ENCODE measurements at places on chromosomes 5 and 9. TPM values are rescaled to one million over a fixed set of nuclear protein-coding genes. Genes with fewer than 3 reads are reported as not detected.

MEF2C gene
- 54.2 TPM for total RNA-seq

PSAT1 gene
- 0.77 TPM for total RNA-seq

RGS7BP gene
- 3.6 TPM for total RNA-seq

PHYKPL gene
- total RNA-seq = 34.0 TPM

OTULINL gene
- 3.8 TPM for total RNA-seq

TERT gene
- total RNA-seq = not detected

MEIKIN gene
- not detected for total RNA-seq

ADAMTS6 gene
- 1.5 TPM for total RNA-seq

PTPN3 gene
- total RNA-seq = 27.4 TPM

SMU1 gene
- 14.9 TPM for total RNA-seq

HRCT1 gene
- total RNA-seq = 6.2 TPM

DNA sequence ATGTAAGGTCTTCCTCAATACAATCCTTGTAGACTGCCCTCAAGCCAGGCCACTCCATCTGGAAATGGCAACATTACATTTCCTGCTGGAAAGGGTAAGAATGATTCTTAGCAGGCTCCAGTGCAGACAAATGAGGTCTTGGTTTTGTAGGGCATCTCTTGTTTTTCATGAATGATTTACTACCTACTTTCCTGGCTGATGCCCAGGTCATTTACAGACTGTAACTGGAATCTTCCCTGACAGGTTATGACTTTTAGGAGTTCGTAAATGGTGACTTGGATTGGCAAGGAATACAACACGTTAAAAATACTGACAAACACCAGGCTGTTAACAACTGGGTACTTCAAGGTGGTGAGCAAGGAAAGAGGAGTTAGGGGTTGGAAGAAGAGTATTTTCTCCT, 510.5 kb upstream of the TNC start:
- no peak for DNase-seq

GRCh38 chr5:55485073-55485472, 49.7 kb downstream of the PLPP1 start:
- DNase-seq = no peak

DNA sequence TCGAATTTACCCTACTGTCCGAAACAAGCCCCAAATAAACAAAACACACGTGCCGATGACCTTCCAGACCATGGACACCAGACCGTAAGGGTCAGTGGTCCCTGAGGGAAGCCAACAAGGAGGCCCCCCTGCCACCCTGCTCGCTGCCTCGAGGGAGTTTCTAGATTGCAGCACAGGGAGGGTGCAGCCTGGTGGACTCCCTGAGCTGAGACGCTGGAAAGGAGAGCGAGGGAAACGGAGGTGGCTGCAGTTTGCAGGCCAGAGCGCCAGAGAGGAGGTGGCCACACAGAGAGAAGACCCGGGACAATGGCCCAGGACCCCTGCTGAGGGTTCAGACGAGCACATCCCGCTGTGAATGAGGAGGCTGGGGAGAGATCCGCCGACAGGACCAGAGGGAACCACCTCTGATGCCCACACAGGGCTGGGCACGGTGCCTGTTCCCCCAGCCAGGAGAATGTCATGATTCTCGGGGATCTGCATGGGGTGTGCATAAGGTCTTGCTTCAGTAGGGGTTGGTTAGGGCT, 48.9 kb downstream of the SLC6A3 start:
- DNase-seq = no peak

GRCh38 chr5:53161876-53162275, 52.3 kb upstream of the MOCS2 start:
- no peak for DNase-seq

DNA sequence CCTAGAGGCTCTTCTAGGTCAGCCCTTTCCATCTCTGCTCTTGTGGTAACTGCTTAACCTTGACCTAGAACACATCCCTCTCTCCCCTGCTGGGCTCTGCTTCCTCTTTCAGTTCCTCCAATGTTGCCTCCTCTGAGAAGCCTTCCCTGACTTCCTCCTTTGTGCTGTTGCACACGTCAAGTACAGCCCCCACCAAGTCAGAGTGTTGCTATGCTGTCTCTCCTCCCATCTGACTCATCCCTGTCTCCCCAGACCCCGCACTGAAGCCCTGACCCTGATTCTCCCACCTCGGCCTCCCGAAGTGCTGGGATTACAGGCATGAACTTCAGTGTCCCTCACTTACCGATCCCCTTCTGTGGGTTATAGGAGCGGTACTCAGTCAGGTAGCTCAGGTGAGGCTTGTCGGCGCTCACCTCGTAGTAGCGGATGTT, 10.4 kb upstream of the TRIM14 start:
- DNase-seq = no peak

DNA sequence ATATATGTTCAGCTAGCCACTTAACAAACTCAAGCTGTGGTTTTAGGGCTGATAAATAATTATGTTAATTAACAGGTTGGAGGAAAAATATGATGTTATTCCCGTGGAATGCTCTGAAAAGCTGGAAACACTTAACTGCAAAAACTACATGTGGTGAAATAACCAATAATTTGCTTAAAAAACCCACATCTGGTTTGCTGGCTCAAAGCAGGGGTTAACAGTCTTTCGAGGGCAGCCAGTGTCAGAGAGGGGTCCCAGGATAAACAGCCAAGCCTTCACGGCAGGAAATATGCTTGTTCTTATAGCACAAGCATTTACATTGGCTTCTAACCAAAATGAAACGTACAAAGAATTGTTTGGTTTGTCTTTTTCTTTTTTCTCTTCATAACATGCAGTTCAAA, 254.0 kb upstream of the GAS1 start:
- no peak for DNase-seq

- no peak for DNase-seq
Measured at GRCh38 chr9:2718001-2718697, 839 bp downstream of the KCNV2 start.

DNA sequence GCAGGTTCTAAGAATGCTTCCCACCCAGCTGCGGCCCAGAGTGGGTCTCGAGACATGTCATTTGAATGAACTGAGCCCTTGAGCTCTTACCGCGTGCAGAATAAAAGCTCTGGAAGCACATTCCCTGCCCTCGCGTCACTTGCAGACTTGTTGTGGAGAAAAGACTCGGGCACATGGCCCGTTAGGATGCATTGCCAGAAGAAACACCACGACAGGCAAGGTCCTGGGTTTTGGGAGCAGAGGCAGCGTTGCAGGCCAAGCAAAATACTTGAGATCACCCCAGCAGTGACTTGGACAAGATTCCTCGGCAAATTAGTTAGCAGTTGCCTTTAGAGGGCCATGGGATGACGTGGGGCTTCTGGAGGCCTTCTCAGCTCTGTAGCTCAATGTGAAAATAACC, 170.8 kb upstream of the MSX2 start:
- no peak for DNase-seq

DNA sequence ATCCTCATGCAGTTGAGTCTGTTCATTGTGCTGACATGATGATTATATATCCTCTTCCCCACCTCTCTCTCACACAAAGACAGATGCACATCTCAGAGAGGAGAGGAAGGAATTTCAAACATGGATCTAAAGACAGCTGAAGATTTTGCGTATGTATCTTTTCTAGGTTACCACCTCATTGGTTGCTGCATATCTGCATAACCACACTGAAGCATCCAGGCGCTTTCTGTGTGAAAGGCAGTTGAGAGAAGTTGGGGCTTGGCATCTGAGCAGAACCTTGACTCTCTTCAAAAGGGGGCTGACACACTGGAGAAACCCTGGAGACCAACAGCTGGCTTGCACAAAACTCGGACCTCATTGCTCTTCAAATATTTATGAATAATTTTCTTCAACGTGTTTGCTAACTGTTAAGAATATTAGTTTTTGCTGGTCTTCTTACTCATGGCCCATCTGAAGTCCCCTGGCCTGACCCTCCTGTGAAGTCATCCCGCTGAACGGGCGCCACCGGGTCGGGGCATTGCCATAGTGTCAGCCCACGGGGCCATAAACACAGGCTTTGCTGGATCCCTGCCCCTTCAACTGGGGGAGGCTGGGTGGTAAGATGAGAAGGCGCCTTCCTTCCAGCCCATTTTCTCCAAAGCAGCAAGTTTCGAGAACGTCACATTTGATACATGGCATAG, 593.2 kb upstream of the CLINT1 start:
- no peak for DNase-seq

DNA sequence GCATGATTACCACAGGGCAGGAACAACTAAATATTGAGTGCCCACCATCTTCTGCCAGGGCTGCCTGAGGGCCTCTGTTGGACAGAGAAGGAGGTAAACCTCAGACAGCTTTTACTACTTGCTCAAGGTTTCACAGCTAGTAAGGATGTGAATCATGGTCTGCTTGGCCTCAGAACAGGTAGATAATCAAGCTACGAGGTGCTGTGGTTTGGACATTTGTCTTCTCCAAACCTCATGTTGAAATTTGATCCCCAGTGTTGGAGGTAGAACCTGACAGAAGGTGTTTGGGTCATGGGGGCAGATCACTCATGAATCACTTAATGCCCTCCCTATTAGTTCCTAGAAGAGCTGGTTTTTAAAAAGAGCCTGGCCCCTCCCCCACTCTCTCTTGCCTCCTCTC, 541.2 kb upstream of the TRPC7 start:
- DNase-seq = no peak

DNA sequence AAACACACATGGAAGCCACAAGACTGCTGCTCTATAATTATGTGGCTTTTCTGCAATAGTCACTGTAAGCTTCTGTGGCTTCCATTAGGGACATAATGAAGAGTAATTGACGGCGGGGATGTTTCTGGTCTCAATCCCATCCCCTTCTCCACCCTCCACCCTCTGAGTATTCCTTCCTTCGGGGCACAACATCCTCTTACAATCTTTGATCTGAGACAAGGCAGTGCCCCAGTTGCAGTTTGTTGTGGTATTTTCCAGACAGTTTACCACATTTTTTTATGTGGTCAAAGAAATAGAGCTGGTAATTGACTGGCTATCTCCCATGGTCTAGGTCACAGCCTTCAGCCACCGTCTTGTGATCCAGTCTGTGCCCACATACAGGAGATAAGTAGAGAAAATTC, 277.7 kb downstream of the NR2F1-AS1 start:
- DNase-seq = no peak

- DNase-seq = no peak
Measured at GRCh38 chr5:149636191-149636860, 55.0 kb downstream of the ARHGEF37 start.

DNA sequence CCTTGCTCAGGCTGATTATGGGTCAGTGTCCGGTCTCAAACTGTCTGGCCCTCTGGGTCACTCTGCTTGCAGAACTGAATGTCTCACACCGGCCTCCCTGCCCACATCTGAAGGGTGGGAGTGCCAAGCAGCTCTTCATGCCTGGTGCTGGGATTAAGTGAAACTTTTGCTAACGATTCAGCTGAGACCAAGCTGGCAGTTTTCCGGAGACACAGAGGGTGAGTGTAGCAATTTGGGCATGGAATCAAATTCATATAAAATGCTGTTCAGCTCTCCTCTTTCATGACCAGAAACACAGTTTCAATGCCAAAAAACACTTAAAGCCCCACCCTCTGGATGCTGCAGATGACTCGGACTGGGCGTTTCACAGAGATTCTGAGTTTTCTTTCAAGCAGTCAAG, 207.5 kb downstream of the NXNL2 start:
- DNase-seq = no peak

DNA sequence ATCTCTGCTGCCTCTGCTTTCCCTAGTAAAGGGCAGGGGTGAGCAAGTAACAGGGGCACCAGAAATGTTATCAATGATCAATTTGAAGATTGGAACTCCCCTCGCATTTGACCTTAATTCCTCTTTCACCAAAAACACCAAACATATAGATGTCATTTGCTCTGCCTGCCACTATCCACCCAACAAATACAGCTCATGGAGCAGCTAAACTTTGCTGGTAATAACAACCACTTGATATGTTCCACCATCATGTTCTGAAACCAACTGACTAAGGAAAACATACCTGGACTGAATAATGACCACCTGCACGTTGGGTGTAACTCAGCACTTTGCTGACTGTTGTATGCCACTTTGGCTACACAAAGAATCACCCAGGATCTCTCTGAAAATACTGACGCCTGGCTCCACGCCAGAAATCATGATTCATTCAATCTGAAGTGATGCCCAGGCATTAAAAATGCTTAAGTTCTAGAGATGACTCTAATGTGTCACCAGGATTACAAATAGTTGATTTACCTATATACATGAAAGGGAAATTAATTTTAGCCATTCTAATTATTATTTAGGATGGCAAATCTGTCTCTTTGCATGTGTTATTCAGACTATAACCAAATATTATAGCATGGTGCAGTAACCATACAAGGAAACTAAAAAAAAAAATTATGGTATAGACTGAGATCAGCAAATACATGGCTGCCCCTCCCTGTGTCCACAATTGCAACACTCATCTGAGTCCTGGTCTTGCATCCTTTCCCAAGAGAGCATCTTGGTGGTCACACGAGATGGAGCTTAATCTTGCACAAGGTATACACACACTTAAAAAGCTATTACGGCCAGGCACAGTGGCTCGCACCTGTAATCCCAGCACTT, 43.1 kb upstream of the TTC39B start:
- no peak for DNase-seq

- DNase-seq = no peak
Measured at GRCh38 chr9:124726886-124727285, 44.2 kb downstream of the NR6A1 start.

- DNase-seq = no peak
Measured at GRCh38 chr9:77947651-77948050, 84.0 kb downstream of the GNAQ start.

GRCh38 chr9:92718086-92719001, 46.3 kb downstream of the BICD2 start:
- DNase-seq = no peak

GRCh38 chr9:84239343-84239742, 101.2 kb downstream of the SLC28A3 start:
- DNase-seq = no peak

GRCh38 chr5:55308254-55308836, 556 bp downstream of the MTREX start:
- DNase-seq = no peak

DNA sequence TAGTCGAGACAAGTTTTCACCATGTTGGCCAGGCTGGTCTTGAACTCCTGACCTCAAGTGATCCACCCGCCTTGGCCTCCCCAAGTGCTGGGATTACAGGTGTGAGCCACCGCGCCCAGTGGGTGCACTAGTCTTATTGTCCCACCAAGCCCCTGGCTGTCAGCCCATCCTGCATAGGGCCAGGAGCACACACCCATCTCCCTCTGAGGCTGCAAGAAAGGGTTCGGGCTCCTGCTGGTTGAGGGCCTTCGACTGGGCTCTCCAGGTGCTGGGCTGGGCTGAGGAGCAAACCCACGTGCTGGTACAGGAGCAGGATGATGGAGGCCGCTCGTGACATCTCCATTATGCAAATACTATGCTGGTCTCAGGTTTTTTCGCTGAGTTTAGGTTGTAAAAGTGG, 25.1 kb upstream of the RNF130 start:
- no peak for DNase-seq

GRCh38 chr9:113228130-113228665, 6.9 kb downstream of the SLC31A1 start:
- no peak for DNase-seq
